A375 (cell line): ENCODE measurements at places on chromosomes 11 and 22. TPM values are rescaled to one million over a fixed set of nuclear protein-coding genes. Genes with fewer than 3 reads are reported as not detected.

SYT13 gene
- not detected in 2 replicates for total RNA-seq

CEND1 gene
- total RNA-seq: 2.1 and 3.8 TPM in 2 replicates

KRTAP5-2 gene
- not detected in 2 replicates for total RNA-seq

CARD10 gene
- 35.8 and 36.7 TPM in 2 replicates for total RNA-seq

TMEM191C gene
- total RNA-seq: 0.53 and 1.8 TPM in 2 replicates

DTX4 gene
- total RNA-seq: 0.30 and 0.90 TPM in 2 replicates

ADAMTS8 gene
- 0.04 and 0.08 TPM in 2 replicates for total RNA-seq
